Right ventricle myocardium superior (tissue), 1 donor: ENCODE measurements at places on chromosomes 4 and X.

DNA sequence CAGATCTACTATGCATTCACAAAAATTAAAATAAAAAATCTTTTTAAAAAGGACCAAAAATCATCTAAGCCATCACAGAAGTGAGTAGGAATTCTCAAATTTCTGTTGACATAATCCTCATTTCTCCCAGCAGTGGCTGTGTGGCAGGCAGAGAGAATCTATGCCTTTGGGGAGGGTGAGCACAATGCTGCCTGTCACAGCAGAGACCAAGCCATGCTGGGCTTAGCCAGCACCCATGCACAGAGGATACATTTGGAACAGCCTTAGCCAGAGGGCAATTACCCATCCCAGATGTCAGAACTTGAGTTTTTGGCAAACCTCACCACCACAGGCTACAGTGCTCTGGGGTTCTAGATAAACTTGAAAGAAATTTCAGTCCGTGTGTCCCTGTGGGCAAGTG is 1274.8 kb upstream of the ADGRL3 start:
- no peak for DNase-seq

DNA sequence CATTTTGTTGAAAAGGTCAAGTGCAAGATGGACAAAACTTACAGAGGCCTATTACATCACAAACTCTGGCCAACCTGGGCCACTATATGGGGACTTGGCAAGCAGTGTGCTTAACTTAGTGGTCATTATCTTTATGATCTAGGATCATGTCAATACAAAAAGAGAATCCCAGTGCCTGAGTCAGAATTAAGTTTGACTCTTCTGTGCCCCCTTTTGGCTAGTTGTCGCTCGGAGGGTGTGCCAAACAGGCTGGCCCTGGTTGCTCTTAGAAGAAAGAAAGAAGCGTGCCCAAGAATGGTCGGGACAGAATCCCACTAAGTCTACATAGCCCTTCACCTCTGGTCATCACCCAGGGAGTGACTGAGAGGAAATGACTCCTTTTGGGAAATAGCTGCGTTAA is 100.1 kb downstream of the EIF4E start:
- no peak for DNase-seq

DNA sequence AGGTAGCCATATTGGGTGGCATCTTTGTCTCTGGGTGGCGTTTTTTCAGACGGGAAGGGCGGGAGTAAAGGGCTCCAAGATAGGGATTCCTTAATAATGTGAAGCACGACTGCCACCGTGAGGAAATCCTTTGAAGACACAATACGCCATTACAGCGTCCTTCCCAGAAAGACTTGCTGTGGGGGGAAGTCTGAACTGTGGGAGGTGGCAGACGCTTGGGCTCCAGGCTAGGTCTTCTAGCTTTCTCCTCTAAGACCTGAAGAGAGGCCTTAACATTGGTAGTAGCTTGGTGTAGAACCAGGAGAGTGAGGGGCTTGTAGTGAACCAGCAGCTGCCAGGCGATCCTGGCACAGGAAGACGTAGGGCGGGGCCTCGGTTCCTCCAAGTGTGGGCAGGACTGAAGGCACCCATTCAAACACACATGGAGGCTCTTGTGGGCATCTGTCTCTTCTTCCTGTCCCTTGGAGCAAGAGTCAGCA is 197.3 kb downstream of the OR13H1 start:
- no peak for DNase-seq

- DNase-seq: no peak
These were observed 296.7 kb upstream of the CASK start for GRCh38 chrX:42220083-42220482.

- no peak for DNase-seq
These were observed 144.4 kb upstream of the RADX start for GRCh38 chrX:106467422-106467821.
